ENCODE measurements at places on chromosomes 5 and 9.

GRCh38 chr9:24738421-24738961, 192.8 kb upstream of the IZUMO3 start:
- no peak for DNase-seq

DNA sequence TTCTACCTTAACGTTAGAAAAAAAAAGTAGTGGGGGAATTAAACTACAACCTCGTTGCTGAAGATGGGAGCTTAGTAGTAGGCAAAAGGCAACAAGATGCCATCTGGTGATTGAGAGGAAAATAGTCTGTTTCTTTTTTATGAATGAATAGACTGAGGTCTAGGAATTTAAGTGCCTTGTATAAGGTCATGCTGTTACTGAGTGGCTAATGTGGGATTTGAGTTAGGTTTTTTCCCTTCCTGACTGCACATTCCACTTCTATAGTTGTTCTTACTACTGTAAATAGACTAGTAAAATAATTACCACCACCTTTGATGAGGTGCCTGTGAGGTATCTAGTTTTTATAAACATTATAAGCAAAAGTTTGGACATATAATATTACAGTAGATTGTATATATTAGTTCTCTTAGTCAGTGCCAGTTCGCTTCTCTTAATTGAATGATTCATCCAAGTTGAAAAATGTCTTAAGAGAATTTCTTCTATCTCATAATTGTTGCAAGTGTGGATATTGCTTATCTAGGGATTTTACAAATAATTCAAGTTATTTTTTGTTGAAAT, 19.1 kb downstream of the FSD1L start:
- DNase-seq: no peak

DNA sequence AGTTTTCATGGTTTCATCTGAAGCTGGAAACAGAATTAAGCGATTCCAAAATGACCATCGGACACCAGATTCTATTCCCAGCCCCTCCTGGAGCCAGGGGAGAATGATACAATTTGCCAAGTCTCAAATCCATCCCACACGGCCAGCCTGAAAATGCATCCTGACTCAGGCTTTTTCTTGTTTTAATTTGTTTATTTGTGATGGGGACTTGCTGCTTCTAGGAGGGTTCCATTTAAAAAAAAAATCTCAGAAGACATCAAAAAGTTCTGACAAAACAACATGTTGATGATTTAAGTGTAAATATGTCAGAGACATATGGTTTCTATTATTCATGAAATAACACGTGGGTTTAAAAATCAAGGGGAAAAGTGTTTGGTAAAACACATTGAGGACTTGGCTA, 173.2 kb downstream of the GAS1 start:
- no peak for DNase-seq

- no peak for DNase-seq
These were observed 43.3 kb downstream of the SLC28A3 start for GRCh38 chr9:84297162-84297821.

DNA sequence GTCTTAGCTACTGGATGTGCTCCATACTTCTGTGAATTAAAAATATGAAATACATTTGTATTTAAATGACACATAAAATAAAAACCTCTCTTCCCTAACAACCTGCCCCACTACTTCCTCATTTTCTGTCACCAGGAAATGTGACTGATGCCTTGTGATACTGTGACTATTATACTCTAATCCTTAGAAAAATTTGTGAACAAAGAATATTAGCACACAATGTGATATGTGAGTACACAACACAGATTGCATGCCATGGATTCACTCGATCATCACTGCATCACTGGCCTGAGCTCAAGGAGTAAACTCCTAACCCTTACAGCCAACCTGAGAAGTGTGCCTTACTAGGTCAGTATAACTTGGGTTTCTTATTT, 281.0 kb downstream of the EFNA5 start:
- no peak for DNase-seq

DNA sequence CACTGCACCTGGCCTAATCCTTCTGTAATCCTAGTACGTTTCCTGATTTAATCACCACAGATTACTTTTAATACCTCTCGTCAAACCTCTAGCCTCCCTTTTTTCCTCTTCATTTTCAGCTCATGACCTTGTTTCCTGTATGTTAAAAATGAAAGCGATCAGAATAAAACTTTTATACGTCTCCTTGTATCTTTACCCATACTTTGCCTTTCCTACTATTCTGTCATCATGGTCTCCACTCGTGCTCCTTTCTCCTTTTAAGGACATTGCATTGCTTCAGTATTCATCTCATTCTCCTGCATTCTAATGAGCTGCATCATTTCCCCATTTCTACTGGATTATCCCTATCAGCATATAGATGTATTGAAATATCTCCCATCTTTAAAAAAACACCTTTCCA, 8.5 kb downstream of the CDC42SE2 start:
- no peak for DNase-seq

GRCh38 chr9:77714077-77714549, 66.0 kb upstream of the GNA14 start:
- DNase-seq: no peak

DNA sequence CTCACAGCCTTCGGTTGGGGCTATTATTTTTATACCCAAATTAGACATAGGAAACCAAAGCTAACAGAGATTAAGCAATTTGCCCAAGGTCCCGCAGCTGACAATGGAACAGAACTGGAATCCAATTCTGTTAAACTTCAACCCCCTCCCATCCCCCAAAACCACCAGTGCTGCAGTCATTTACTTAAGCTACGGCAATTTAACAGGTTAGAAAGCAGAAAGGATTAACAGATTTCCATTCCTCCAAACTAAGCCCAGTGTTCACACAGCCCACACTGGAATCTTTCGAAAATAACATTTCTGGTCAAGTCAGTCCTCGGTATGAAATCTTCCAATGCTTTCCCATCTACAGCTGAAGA, 1023.1 kb upstream of the DMAC1 start:
- DNase-seq: no peak

DNA sequence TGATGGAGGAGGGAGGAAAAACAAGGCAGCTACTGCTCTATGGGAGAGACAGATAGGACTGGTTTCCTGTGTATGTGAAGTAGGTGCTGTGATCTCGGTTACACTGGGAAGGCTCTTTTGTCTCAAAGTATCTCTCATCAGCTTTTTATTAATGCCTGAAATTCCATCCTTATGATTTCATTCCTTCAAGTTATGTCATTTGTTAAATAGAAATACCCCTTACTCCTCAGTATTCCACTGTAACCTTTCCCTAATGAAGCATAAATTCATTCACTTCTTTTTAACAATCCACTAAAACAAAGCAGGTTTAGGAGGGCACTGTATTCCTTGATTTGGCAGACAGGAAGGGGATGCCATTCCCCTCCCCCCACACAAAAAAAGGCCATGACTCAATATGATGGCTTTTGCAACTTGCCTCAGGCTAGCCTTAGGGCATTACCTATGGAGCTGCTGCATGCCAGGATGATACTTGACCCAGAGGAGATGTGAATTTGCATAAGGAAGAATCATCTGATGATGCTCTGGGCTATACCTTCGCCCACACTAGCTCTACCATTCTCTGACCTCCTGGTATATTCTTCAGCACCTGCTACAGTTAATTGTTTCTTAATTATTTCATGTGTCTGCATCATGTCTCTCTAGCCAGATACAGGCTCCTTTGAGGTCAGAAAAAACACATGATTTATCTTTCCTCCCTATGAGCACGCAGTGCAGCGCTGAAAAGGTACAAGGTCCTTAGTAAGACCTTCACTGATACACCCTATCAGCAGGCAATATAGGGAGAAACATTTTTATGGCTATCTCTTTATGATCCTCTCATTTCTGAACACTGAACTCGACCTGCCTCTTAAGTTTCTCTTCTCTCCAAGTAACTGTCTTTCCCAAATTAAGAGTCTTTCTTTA, 26.3 kb downstream of the NR3C1 start:
- no peak for DNase-seq

DNA sequence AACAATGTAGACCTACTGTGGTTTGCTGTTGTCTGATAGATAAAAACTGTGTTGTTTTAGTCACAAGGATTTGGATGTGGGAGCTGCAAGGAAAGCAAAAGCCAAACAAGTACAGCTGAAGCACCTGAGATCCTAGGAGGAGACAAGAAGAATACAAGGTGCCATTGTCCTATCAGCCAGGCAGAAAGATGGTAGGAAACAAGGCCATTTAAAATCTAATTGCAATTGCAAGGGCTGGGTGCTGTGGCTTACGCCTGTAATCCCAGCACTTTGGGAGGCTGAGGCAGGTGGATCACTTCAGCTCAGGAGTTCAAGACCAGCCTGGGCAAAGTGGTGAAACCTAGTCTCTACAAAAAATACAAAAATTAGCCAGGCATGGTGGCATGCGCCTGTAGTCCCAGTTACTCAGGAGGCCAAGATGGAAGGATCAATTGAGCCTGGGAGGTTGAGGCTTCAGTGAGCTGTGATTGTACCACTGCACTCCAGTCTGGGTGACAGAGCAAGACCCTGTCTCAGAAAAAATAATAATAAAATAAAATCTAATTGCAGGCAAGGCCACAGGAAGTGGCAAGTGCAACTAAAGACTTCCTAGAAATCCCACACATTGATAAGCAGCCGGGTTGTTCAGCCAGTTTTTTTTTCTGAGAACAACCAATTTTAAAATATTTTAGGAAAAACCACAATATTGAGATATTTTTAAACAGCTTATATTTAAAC, 22.6 kb downstream of the DOCK8 start:
- DNase-seq: no peak

- DNase-seq: no peak
These were observed 5.2 kb upstream of the HDHD3 start for GRCh38 chr9:113381909-113382411.

DNA sequence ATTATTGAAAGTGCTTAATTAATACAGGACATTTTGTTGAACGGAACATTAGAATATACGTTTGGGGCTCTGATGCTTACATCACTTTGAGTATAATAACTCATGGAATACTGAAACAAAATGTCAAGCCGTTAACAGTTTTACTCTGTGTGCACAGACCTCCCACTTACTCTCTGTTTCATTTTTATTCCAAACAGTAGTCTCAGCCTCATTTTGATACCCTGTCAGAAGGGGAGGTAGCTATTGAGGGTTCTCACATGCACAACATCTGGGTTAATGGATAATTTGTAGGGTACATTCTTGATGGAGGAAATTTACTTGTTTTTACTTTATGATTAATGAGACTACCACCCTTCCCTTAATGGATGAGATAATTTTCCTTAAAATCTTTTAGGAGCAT, 59.0 kb downstream of the SCAMP1 start:
- DNase-seq: no peak

DNA sequence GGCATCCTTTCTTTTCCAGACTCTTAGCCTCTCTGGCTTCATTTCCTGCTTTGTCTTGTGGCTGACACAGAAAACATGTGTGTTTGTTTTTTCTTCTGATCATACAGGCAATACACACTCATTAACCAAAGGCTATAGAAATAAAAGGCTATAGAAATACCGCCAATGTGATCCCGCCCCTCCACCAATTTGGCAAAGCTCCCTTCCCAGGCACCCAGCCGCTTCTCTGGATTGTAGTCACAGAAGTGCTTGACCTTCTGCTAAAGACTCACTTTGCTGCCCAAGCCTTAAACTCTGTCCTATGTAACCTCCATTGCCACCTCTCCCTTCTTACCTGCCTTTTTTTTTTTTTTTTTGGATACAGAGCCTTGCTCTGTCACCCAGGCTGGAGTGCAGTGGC, 5.3 kb downstream of the TXNDC15 start:
- no peak for DNase-seq

GRCh38 chr9:17962747-17963146, 383.9 kb downstream of the SH3GL2 start:
- no peak for DNase-seq

GRCh38 chr5:172680921-172681320, 39.9 kb downstream of the NEURL1B start:
- DNase-seq: no peak

GRCh38 chr5:143403334-143403592, 223 bp downstream of the NR3C1 start:
- no peak for DNase-seq

GRCh38 chr5:3598769-3599211, 3.2 kb downstream of the IRX1 start:
- DNase-seq: no peak

DNA sequence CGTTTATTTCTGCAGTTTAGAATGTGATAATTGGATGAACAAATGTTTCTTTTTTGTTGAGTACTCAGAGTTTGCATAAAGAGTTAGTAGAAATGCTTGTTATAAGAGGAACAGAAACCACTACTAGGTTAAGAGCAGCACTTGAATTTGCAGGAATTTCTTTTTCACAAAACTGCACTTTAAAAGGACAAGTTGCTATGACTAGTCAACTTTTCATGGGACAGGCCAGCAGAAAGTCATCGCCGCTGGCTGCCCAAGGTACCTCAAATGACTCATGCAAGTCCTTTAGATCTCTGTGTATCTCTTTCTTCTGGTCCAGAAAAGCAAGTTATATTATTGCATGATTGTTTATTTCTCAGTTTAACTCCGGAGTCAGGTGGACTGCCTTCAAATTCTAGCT, 97.3 kb upstream of the HMHB1 start:
- DNase-seq: no peak

DNA sequence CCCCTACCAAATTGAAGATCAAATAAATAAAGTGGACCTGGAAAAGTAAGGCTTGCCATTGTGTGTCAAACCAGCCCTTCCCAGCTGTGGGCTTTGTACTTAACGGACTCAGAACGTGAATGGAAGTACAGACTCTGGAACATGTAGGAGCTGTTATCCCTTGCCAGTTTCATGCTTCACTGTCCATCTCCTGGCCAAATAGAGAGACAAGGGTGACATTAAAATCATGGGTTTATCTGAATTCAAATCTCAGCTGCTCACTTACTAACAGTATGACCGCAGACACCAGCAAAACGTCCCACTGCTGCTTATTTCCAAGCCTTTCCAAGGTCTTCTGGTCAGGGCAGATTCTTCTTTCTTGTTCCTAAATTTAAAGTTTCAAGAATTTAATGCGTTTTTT, 52.2 kb downstream of the EXOSC2 start:
- no peak for DNase-seq

- DNase-seq: no peak
These were observed 995.7 kb downstream of the CDH18 start for GRCh38 chr5:18992264-18992663.

- DNase-seq: no peak
These were observed 443.4 kb downstream of the ANXA1 start for GRCh38 chr9:73595036-73595545.

DNA sequence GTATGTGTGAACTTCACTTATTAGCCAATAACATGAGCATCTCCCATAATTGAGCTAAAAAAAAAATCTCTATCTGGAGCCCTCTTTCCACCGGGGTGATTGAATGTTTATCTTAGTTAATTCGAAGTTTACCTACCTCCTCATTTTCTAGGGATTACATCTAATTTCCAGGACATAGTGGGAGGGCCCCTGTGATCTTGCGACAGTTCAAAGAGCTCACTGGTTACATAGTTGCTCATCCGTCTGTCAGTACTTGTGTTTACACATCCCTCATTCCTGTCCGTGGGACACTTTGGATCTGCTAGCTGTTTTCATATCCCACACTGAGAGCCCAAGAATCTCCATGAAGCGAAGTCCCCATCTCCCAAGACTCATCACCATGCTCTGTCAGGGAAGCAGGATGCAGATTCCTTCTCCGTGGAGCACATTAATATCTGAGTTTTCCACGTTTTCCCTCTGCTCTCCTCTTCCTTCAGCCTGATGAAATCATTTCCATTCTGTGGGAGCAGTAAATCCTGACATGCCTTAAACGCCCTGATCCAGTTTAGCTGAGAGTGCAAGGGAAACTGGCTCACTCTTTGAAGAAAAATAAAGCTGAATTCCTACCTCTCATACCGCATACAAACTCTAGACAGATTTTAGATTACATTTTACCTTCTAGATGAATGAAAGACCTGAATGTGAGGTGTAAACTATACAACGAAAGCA, 10.2 kb upstream of the SFXN1 start:
- DNase-seq: no peak
